T-helper 2 cell treated with Interferon-gamma antibody and Interleukin-4, amounts not matched to agents 5 μg/mL and 100 μg/mL, for 36 hours (primary cell): ENCODE measurements at places on chromosomes 3 and 15.
A peak's percentile ranks its signal among the peaks of the same experiment; 100 is the strongest.

GRCh38 chr15:79086814-79087213 is 3.8 kb downstream of the RASGRF1 start:
- no peaks in the 10 kb centered on the region for H3K4me1 ChIP-seq
- no peak overlapping the region for H3K4me3 ChIP-seq
- DNase-seq = no peak
- peaks cover 38% of the 10 kb centered on the region for H3K27me3 ChIP-seq

DNA sequence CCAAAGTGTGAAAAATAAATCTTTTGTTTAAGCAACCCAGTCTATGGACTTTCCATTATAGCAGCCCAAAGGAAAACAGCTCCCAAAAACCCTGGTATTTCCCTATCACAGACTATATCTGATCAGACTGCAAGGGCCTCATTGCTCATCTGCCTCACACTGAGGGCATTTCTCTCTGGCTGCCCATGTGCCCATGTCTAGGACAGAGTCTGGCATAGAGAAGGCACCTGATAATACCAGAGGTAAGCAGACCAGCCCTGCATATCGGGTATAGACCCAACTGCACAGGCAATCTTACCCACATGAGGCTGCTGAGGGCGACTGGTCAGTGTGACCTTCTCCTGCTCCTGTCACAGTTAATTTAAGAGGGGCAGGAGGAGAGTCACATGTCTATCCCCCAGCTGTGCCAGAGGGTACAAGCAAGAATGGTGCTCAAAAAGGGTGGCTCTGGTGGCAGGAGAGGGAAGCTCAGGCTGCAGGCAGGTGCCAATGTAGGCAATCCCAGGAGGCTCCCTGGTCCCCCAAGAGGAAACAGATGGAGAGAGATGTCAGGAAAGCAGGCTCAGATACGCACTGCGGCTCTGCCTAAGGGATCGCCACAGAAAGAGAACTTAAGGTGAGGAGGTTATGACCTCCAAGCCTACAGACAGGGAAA is 3.1 kb downstream of the CSRNP1 start:
- H3K27me3 ChIP-seq = no peaks in the 10 kb centered on the region
- DNase-seq = no peak
- peak overlapping the region; percentile 89 for H3K4me3 ChIP-seq
- H3K27ac ChIP-seq = peak overlapping the region; percentile 97
- H3K36me3 ChIP-seq = peaks cover 24% of the 10 kb centered on the region

GRCh38 chr15:35626571-35627318 is 80.8 kb upstream of the DPH6 start:
- H3K4me3 ChIP-seq = no peak overlapping the region
- H3K4me1 ChIP-seq = no peaks in the 10 kb centered on the region
- no peaks in the 10 kb centered on the region for H3K27me3 ChIP-seq
- no peak for DNase-seq
- no peaks in the 10 kb centered on the region for H3K36me3 ChIP-seq

- H3K27me3 ChIP-seq = no peaks in the 10 kb centered on the region
- no peak for DNase-seq
- H3K4me1 ChIP-seq = no peaks in the 10 kb centered on the region
- no peaks in the 10 kb centered on the region for H3K36me3 ChIP-seq
Measured at GRCh38 chr3:175851541-175851940, 992.4 kb downstream of the NAALADL2 start.

GRCh38 chr15:49741712-49742111 is 120.9 kb downstream of the DTWD1 start:
- no peak for DNase-seq
- no peaks in the 10 kb centered on the region for H3K4me1 ChIP-seq
- no peak overlapping the region for H3K27ac ChIP-seq
- H3K4me3 ChIP-seq = no peak overlapping the region
- no peaks in the 10 kb centered on the region for H3K36me3 ChIP-seq

- DNase-seq = no peak
- H3K4me3 ChIP-seq = no peak overlapping the region
- H3K36me3 ChIP-seq = no peaks in the 10 kb centered on the region
- H3K27me3 ChIP-seq = no peaks in the 10 kb centered on the region
Measured at GRCh38 chr3:64859625-64860535, 172.1 kb upstream of the ADAMTS9 start.

DNA sequence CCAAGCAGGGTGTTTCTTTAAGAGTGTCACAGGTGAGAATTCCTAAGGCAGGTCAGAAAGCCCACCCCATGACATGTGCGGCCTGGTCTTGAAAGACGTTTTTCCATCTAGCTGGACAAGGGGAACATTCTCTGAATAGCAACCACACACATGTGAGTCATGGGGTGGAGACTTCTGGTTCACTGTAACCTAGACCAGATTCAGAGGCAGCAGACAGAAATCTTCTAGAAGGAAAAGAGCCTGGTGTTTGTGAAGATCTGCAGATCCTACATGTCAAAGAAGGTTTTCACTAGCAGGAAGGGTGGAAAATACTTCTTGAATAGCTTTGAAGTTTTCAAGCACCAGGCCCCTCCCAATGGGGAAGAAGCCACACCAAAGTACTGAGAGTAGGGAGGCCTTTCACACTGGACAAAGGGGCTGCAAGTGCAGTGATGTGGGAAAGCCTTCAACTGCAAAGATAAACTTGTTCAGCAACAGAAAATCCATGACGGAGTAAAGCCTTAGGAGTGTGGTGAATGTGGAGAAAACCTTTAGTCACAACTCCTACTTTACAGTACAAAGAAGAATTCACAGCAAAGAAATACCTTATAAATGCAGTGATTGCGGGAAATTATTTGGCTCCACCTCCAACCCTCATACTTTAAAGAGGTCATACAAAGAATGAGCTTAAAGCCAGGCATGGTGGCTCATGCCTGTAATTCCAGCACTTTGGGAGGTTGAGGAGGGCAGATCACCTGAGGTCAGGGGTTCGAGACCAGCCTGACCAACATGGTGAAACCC is 17.6 kb downstream of the ADAM10 start:
- peaks cover 39% of the 10 kb centered on the region for H3K4me1 ChIP-seq
- H3K4me3 ChIP-seq = no peak overlapping the region
- DNase-seq = no peak
- H3K27me3 ChIP-seq = no peaks in the 10 kb centered on the region
- H3K36me3 ChIP-seq = peaks cover 24% of the 10 kb centered on the region

DNA sequence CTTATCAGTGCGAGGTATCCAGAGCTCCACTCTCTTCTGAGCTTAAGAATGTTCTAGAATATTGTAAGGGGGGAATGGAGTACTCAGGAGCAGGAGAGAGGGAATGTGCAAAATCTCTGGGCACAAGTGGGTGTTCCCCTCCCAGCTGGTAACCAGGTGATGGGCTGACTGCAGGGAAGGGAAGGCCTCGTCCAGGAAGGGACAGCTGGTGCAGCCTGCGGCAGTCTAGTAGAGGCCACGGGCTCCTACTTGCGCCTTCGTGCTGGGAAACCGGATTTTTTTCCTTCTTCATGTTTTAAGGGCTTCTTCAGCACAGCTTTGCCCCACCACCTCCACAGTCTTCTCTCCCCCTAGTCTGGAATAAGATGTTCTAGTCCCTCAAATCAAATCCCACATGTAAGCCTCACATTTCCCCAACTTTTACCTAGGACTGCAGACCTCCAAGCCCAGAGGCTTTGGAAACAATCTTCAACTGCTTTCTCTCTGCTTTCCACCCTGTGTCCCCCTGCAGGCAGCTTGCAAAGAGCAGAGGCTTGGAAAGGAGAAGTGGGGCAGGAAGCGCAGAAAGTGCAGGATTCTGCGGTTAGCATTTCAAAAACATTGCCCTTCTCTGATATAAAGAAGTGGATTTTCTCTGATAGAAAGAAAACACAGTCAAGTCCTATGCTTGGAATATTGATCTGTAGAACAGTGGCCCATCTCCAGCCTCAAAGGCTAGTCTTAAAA is 11.9 kb upstream of the CGNL1 start:
- DNase-seq = no peak
- no peak overlapping the region for H3K27ac ChIP-seq
- H3K36me3 ChIP-seq = no peaks in the 10 kb centered on the region

DNA sequence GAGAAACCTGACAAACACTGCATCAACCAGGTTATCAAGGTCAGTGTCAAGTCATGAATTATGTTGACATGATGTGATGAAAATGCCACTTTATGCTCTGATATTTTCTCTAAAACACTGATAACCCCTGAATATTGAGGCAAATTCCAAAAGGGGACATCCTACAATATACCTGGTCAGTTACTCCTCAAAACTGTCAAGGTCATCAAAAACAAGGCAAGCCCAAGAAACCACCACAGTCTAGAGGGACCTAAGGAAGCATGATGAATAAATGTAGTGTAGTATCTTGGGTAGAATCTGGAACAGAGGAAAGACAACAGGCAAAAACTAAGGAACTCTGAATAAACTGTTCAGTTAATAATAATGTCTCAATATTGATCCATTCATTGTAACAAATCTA is 275.3 kb upstream of the THRB start:
- no peak overlapping the region for H3K4me3 ChIP-seq
- no peaks in the 10 kb centered on the region for H3K4me1 ChIP-seq
- DNase-seq = no peak
- no peaks in the 10 kb centered on the region for H3K36me3 ChIP-seq

DNA sequence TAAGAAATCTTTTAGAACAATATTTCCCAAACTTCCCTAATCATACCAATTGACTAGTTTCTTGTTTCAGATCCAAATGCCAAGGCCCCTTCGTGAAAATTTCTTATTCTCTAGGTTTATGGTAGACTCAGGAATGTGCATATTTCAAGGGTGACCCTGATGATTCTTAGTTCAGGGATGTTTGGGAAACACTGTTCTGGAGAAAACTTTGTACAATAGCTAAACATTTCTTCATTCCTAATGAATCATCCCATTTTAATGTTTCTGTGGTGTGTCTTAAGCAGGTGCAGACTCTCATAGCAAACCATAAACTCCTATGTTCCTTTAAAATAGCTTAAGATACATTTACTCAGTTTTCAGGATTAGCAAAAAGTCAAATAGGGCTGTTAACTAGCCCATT is 314.5 kb downstream of the TIGIT start:
- H3K27ac ChIP-seq = no peak overlapping the region
- H3K27me3 ChIP-seq = no peaks in the 10 kb centered on the region
- no peak for DNase-seq

GRCh38 chr3:8757551-8758518 is 11.6 kb downstream of the OXTR start:
- H3K4me3 ChIP-seq = no peak overlapping the region
- no peak for DNase-seq
- no peak overlapping the region for H3K27ac ChIP-seq
- H3K36me3 ChIP-seq = no peaks in the 10 kb centered on the region
- no peaks in the 10 kb centered on the region for H3K27me3 ChIP-seq
- H3K4me1 ChIP-seq = no peaks in the 10 kb centered on the region

DNA sequence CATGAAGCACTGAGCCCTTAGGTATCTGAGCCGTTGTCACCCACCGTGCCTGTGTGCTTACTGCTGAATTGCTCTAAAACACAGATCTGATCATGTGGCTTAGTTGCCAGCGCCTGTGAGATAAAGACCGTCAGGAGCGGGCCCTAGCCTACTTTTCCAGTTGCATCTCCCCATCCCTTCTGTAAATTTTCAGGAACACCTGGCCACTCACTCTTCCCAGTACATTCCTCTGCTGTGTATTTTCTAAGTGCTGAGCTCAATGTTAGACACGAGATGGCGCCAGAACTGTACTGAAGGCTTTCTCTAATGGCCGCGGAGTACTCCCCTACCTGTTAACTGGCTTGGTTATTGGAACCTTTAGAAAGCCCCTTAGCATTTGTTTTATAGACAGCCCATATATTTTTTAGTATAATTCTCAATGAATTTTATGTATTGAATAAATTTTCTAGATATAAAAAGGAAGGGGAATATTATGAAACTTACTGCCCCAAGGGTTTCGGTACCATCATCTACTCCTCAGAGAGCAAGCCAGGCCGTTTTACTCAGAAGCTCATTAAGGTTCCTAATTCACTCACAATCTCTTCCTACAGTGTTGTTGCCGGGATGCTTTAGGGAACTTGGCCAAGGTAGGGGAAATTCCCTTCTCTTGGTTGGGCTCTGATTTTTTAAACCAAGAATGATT is 16.7 kb upstream of the WNT7A start:
- no peaks in the 10 kb centered on the region for H3K36me3 ChIP-seq
- no peak for DNase-seq
- peak overlapping the region; percentile 91 for H3K4me3 ChIP-seq
- peaks cover 5% of the 10 kb centered on the region for H3K27me3 ChIP-seq
- H3K27ac ChIP-seq = peak overlapping the region; percentile 32

GRCh38 chr3:2967871-2968270 is 142.3 kb downstream of the IL5RA start:
- no peak overlapping the region for H3K4me3 ChIP-seq
- no peaks in the 10 kb centered on the region for H3K4me1 ChIP-seq
- H3K27ac ChIP-seq = no peak overlapping the region
- peaks cover 2% of the 10 kb centered on the region for H3K27me3 ChIP-seq
- no peak for DNase-seq
- no peaks in the 10 kb centered on the region for H3K36me3 ChIP-seq

DNA sequence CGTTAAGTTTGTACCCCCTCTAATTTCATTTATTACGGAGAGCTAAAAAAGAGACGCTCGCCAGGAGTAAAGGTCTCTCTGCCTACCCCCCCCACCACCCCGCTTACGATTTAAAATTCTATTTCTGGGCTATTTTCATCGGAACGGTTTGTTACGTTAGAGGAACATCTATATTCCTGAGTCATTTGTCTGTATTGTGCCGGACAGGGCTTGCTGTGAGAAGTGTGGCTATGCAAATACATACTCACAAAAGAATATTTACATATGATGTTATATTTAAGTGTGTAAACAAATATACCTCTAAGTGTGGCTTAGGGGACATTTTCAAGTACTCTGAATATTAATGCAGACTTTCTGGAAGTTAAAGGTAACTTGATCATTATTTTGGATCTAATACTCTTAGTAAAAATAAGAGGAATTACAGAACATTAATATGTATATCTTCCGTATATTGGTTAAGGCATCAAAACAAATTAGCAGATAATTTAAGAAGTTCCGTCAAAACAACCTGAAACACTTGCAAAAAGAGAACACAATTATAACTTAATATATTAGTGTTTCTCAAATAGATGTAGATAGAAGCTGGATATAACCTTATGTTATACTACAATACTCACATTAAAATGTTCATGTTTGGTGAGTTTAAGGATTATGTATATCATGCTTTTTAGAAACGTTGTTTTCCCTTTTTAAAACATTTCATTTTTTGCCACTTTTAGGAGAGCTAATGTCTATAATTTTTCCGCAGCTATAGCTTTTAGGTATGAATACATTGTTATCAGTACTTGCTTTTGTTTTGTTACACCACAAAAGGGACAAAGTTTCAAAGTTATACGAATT is 1.6 kb upstream of the SHOX2 start:
- no peak for DNase-seq
- peaks cover 13% of the 10 kb centered on the region for H3K36me3 ChIP-seq
- H3K27ac ChIP-seq = no peak overlapping the region
- H3K27me3 ChIP-seq = peaks cover 64% of the 10 kb centered on the region
- H3K4me3 ChIP-seq = peak overlapping the region; percentile 70
- H3K4me1 ChIP-seq = peaks cover 57% of the 10 kb centered on the region
